GM04504 (cell line): ENCODE measurements at places on chromosomes 6 and 20.
A peak's percentile ranks its signal among the peaks of the same experiment; 100 is the strongest.

DNA sequence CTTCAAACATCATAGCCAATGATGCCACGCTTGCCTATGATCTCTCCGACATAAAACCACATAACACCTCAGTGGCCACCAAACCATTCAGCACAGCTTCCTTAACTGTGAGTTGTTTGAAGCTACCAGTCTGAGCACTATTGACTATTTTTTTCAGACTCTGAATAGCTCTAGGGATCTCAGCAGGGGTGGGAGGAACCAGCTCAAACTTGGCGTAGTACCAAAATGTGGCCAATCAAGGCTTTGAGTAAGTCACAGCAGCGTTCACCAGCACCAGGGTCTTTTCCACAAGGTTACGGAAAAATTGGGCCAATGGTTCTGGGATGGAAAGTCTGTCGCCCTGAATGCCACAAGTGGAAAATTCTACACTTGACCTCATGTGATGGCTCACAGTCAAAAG is 70.6 kb downstream of the SMPDL3A start:
- no peak for DNase-seq

- DNase-seq = no peak
Observed at GRCh38 chr20:63056236-63057170, 49.7 kb upstream of the BHLHE23 start.

DNA sequence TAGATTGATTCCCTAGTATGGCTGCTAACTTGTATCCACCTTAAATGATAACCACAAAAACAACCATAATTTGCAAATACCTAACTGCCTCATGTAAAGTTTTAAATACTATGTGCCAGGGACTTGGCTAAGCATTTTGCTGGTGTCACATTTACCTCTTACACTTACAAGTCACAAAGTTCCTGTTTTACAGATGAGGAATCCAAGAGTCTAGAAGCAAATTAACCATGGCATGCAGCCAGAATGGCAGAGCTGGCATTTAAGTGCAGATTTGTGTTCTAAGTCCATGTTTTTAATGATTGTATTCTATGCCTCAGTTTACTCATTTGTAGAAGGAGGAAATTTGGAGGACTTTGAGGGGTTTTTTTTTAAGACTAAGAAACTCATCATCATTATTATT is 696.7 kb downstream of the PTPRT start:
- no peak for DNase-seq

DNA sequence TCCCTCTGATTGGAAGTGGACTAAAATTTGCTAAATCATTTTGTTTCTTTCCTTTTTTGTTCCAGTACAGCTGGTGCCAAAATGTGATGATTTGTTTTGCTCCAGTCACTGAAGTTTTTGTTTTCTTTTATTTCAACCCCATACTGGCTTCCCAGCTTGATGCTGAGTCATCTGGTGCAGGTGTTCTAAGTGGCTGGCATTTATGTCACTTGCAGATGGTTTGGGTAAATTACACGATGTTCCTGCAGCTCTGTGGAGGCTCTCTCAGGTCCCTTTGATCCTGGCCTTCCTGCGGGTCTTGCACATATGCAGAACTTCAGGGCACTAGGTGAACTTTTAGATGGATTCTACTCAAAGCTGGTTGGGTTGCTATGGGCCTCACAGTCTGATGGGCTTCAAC is 577.7 kb downstream of the HAO1 start:
- no peak for DNase-seq

DNA sequence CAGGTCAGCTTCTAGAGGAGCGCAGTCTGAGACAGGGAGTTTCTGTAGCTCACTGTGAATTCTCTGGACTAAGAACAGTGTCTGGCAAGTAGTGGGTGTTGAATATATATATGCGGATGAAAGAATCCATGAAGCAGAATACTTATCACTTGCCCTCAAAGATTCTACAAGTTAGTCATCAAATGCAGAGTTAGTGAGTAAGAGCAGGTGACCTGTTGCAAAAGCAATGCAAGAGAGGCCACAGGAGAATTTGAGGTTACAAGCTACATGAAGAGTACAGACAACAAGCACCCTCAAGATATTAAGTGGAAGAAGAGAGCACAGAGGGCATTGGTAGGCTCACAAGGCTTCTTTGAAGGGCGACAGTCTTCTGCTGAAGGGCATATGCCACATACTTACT is 103.4 kb upstream of the BTBD3 start:
- no peak for DNase-seq

DNA sequence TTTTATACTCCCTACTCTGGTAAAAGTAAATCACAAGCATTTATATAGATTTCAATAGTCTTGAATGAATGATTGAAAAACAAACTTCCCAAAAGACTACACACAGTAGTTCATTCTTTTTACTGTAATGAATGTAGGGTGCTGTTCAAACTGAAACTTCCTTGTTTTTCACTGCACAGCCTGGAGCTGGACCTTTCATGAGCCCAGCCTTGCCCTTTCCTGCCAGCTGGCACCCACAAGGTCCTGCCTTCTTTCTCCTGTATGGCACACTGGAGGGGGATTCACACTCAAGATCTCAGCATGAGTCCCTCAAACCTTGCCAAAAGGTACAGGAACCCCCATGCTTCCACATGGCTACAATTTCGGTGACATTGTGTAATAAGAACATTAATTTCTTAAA is 50.9 kb downstream of the COL12A1 start:
- no peak for DNase-seq

- DNase-seq = no peak
Observed at GRCh38 chr6:51099201-51099600, 280.5 kb downstream of the TFAP2B start.

DNA sequence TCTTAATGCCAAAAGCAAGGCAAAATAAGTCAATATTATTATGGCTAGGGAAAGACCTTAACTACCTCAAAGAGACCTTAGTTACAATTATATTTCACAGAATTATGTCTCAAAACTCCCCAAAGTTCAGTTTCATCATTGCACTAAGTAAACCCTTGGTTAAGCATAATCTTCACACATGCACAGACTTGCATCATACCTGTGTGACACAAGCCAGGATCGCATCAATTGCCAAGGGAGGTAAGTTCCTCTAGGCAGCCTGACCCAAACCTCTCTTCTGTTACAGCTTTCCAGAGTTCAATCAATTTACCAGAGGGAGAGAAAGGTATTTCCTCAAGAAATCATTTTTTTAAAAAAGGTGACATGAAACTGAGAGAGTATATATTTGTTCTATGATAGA is 31.9 kb upstream of the PRSS35 start:
- DNase-seq = no peak

DNA sequence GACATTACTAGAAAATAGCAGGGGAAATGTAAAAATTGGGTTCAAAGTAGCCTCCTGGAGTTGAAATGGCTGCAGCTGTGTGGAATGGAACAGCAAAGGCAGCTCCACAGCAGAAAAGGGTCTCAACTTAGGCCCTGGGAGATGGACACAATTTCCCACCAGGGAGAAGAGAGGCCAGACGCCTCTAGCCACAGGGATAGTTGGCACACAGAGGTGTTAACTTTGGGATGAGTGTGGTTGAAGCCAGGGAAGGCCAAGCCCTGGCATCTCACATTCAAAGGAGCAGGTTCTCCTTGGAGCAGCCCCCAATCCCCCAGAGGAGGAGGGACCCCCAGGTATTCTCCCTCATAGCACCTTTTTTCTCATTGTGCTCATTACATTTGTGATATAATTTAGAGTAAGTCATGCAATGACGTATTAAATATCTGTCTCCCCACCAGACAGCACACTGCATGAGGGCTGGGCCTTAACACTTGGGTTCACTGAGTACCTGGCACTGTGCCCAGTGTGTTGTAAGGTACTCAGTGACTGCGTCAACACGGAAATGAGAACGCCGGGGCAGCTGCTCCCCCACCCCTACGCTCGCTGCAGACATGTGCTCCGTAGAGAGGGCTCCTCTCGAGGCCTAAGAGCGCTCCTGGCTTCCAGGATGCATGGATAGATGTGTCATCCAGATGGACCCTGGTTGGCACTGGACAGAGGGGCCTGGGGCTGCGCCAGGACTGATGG is 76.0 kb upstream of the CD93 start:
- no peak for DNase-seq

- no peak for DNase-seq
Observed at GRCh38 chr6:22239261-22239921, 57.4 kb downstream of the PRL start.

- DNase-seq = no peak
Observed at GRCh38 chr6:53854843-53855567, 60.2 kb downstream of the LRRC1 start.

GRCh38 chr6:113997116-113997515 is 26.2 kb upstream of the HDAC2 start:
- DNase-seq = peak; percentile 42

DNA sequence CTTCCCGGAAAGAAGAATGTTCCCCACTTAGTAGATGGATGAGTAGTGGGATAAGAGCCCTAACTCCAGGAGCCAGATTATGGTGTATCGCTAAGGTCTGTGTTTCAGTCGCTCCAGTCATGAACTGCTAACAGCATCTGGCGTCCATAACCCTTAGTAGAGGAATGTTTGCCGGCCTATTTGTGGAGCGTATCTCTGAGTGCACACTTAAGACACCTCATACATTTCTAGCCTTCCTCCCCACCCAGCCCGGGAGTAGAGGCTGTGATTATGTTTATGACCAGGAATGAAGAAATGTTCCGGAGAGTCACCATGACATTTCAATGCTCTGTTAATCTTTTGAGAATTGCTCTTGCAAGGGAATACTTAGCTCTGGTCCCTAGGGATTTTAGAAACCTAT is 251.1 kb upstream of the SOX4 start:
- peak; percentile 31 for DNase-seq

DNA sequence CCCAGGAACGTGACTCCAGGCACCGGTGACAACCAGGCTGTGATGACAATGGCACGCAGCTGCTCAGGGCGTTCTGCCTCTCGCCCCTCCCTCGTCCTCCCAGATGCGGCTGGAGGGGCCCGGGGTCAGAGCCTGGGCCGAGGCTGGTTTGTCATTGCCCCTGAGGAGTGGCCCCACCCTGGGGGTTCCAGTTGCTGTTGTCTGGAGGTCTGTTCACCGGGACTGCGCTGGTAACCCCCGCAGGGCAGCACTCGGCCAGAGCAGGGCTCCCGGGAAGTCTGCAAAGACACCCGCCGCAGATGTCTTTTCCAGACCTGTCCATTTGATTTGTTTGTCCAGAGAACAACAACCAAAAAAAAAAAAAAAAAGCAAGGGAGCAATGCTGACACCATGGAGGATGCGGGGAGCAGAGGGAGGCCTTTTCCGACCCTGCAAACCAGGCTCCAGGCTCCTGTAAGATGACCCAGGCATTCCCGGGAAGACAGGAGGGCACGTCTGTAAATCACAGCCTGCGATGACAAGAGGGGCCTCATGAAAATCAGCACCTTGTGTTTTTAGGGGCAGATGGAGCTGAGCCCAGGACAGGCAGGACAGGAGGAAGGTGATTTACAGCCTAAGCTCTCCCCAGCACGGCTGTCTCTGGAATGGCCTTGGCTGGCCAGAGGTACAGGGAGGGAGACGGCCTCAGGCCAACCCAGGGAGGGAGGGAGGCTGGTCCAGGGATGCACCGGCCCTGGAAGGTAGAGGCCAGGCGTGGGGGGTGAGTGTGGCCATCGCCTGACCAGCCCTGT is 189.3 kb downstream of the ERMARD start:
- no peak for DNase-seq

GRCh38 chr6:43798688-43799444 is 28.9 kb downstream of the VEGFA start:
- peak; percentile 56 for DNase-seq

DNA sequence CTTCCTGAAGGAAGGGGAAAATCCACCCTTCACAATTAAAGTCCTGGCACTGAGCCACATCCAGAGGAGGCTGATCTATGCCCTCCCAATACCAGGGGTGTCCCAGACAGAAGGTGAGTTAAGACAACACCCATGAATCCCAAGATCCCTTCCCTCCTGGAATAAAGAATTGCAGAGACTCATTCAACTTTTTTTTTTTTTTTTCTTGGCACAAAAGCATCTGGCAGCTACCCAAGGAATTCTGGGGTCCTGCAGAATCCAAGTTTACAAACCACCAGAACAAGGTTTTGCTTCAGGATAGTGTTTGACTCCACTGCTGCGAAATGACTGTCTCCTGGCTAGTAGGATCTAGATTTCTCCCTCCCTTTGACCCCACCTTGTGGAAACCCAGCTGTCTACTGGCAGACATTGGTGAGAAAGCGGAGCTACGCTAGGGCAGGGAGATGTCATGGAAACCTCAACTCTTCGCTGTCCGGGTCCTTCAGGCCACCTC is 37.4 kb downstream of the JAG1 start:
- DNase-seq = no peak

GRCh38 chr6:72376736-72377135 is 245.1 kb upstream of the KCNQ5 start:
- no peak for DNase-seq

GRCh38 chr6:121032268-121033006 is 301.8 kb downstream of the TBC1D32 start:
- no peak for DNase-seq

- no peak for DNase-seq
Observed at GRCh38 chr20:45948261-45948733, 13.8 kb downstream of the PCIF1 start.

- DNase-seq = no peak
Observed at GRCh38 chr6:22582417-22583205, 13.2 kb downstream of the HDGFL1 start.

DNA sequence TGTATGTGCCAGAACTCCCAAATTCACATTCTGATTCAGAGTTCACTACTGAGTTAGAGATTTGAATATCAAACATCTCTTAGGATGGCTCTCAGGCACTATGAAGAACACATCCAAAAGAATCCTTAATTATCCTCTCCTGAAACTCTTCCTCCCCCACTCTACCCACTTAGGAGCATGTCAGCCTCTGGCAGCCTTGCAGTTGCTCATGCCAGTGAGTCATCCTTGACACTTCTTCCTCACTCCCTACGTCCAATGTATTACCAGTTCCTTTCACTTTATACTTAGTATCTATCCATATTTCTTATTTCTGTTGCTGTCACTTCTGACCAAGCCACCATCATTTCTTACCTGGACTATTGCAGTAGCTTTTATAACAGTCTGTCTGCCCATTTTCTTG is 192.0 kb upstream of the IMPG1 start:
- DNase-seq = no peak

- DNase-seq = no peak
Observed at GRCh38 chr6:93779086-93779841, 359.9 kb upstream of the EPHA7 start.

- DNase-seq = no peak
Observed at GRCh38 chr6:32843331-32843978, 392 bp downstream of the PSMB8 start.

GRCh38 chr6:53302678-53303360 is 45.9 kb downstream of the ELOVL5 start:
- DNase-seq = peak; percentile 72

DNA sequence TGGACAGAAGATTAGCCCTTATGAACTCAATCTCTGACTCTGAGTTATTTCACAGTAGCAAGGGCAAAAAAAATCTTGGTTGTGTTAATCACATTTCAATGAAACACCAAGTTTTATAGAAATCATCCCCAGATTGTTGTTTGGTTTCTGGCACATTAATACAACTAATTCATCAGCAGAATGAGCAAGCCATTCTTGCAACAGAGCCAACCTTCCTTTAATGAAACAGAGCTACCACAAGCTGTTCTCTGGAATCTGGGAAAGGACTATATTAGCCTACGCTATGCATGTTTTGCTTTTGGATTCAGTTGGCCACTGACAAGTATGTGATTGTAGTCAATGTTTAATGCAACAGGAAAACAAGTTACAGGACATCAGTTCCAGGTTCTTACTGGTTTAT is 13.8 kb upstream of the POPDC3 start:
- DNase-seq = peak; percentile 86
